Glomerular endothelial cell (primary cell): ENCODE measurements at places on chromosomes 11 and 22. TPM values are rescaled to one million over a fixed set of nuclear protein-coding genes. Genes with fewer than 3 reads are reported as not detected.

Gene SCGB1A1
- total RNA-seq, result not detected in 2 replicates

Gene SLC22A6
- total RNA-seq, result not detected in 2 replicates

DNA sequence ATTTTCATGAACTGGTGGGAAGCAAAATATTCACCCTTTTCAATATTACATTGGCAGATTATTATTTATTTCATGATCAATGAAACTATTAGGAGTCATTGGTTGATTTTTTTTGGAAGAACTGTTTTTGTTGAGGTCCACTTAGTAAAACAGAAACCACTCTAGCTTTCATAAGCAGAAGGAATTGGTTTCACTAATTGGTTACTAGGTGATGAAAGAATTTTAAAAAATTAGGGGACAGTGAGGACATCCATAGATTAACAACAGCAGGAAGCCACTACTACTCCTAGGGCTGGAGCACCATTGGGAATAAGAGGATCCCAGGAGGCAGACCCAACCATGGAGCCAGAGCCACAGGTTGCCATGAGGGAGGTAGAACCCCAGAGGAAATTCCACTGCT is 74.4 kb upstream of the KCNA4 start:
- DNase-seq, result no peak

Gene RGL4
- not detected in 2 replicates for total RNA-seq

DNA sequence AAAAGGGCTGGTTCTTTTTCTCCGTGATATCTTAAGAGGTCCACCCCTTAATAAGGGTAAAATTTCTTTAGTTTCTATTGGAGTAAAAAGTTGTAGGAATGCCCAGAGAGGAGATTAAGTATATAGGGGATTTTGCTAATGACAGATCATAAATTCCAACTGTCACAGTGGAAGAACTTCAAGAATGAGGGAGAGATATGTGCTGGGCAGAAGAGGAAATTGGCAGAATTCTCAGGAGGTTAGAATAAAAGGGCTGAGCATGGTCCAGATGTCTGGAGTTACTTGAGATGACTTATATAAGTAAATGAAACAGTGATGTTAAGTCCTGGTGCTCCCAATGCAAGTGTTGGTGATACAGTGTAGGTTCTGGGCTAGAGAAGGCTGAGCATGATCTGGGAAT is 417.6 kb upstream of the ARHGAP42 start:
- no peak for DNase-seq

DNA sequence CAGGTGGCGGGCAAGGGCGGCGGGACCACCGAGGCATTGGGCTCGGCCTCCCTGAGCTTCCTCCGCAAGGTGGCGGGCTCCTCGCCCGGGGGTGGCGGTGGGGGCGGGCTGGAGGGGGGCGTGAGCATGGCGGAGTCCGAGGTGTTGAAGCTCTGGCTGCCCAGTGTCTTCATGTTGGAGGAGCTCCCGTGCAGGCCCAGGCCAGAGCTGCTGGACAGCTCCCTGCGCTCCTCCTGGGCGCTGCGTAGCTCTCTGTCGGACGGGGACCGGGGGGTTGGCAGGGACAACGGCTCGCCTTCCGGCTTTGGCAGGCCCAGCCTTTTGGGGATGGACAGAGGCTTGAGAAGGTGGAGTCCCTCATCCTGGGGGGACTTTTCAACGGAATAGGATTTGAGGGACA is 43.9 kb upstream of the BID start:
- no peak for DNase-seq

GRCh38 chr11:95522874-95523273 is 266.7 kb downstream of the FAM76B start:
- DNase-seq, result no peak

GRCh38 chr11:1479678-1480118 is 6.9 kb downstream of the MOB2 start:
- DNase-seq, result no peak

Gene IL17REL
- total RNA-seq, result not detected in 2 replicates

GRCh38 chr11:67489203-67489884 is 6.5 kb downstream of the AIP start:
- DNase-seq, result no peak

DNA sequence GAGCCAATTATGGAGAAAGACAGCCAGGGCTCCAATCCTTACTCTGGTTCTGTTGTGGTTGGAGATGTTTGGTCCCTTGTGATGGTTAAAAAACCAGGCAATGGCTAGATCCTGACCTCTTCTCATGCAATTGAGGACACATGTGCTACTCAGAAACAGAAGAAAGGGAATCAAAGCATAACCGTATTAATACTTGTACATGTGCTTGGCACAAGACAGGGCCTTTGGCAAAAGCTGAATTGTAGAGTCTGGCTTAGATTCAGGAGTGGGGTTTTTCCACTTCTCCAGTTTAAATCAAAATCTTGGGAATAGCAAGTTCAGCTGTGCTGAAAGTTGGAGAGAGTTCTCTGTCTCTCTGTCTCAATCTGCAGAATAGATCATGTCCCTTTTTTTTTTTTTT is 80.1 kb upstream of the E2F8 start:
- DNase-seq, result no peak

Gene KDM4E
- not detected in 2 replicates for total RNA-seq

Gene TRIM22
- 67.7 and 128 TPM in 2 replicates for total RNA-seq

DNA sequence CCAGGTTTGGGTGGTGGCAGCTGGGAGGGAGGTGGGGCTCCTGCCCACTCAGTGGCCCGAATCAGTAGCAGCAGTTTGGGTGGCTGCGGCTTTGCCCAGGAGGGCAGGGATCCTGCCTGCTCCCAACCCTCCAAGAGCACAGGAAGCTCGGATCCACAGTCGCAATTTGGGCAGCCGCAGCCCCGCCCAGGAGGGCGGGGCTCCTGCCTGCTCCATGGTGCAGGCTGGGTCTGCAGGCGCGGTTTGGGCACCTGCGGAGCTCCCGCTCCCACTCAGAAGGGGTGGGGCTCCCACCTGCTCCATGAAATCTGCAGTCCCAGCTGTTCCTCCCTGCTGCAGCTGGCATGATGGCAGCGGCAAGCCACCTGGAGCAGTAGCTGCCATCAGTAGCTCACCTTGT is 38.1 kb upstream of the CALCB start:
- DNase-seq, result no peak

Gene CSNK2A3
- total RNA-seq, result 1.1 and 2.0 TPM in 2 replicates

DNA sequence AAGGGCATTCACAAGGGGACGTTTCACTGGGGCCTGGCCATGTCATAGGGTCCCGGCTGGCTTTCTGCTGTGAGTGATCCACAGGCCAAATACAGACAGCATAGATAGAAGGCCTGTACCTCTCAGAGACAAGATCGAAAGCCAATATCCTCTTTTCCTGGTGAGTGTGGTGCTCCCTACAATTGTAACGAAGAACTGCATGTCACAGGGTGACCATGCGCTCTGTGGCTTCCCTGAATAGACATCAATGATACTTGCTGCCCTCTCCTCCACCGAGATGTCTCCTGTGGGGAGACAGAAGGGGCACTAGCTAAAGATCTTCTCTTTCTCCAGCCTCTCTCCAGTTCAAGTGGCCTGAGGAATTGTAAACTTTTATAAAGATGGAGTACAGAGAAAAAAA is 226.1 kb upstream of the POU2AF2 start:
- DNase-seq, result no peak

GRCh38 chr11:45341372-45341771 is 55.2 kb upstream of the SYT13 start:
- DNase-seq, result no peak

Gene CNIH2
- 0.15 TPM in 1 of 2 replicates, not detected in the other for total RNA-seq

DNA sequence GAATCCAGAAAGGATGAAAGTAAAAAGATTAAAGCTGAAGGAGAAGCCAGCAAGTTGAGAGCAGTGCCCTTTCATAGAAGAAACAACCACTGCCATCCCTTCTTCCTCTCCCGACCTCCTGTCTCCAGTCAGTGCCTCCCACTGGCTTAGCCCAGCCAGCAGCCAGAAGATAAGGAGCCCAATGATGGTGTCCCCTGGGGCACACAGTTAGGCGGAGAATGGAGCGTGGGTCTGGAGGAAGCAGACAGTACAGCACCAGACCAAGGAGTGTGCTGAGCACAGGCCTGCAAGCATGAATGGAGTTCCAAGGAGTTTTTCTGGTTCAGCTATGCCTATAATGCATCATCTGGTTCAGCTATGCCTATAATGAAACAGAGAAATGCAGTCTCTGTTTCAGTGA is 54.3 kb upstream of the TNRC6B start:
- DNase-seq, result no peak

- no peak for DNase-seq
These were observed 2.3 kb upstream of the XBP1 start for GRCh38 chr22:28802595-28803123.

DNA sequence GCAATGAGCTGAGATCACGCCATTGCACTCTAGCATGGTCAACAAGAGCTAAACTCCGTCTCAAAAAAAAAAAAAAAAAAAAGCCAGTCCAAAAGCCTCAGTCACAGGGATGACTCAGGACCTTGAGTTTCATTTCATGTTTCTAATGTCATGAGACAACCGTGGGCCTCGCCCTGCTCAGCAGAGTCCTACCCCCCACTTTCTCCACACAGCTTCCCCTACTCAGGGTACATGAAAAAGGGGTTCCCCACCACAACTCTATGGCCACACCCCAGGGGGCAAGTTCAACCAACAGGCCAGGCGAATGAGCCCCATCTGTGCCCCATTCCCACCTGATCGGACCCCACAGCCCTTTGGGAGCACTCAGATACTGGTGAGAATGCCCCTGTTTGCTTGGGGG is 24.3 kb upstream of the ADA2 start:
- DNase-seq, result no peak

Gene TLCD5
- total RNA-seq, result 6.2 and 7.2 TPM in 2 replicates

Gene TSGA10IP
- not detected in 2 replicates for total RNA-seq

DNA sequence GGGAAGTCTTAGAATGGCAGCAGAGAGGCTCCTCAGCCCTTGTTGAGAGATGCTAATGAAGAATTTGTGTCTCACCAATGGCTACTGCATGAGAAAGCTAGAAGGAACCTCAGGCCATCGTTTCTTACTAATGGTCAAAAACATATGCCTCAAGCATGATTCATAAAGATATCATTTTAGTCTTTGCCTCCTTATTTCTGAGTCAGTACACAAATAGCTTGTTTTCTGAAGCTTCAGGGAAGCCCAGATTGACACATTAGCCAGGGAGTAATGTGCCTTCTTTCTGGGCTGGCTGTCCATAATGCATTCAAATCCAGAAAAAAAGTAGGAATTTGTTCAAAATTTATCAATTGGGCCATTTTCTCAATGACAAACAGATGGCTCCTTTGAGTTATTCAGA is 169.4 kb upstream of the ZBED5 start:
- no peak for DNase-seq

Gene MMP11
- 17.9 and 21.2 TPM in 2 replicates for total RNA-seq
